ENCODE measurements at places on chromosomes 1 and 21. TPM values are rescaled to one million over a fixed set of nuclear protein-coding genes. Genes with fewer than 3 reads are reported as not detected.

E2F2 gene
- total RNA-seq = under 0.01 TPM

DNASE2B gene
- total RNA-seq = not detected

MXRA8 gene
- 672 TPM for total RNA-seq

FNDC10 gene
- total RNA-seq = 23.8 TPM
